ENCODE measurements at places on chromosomes 7 and 10.

DNA sequence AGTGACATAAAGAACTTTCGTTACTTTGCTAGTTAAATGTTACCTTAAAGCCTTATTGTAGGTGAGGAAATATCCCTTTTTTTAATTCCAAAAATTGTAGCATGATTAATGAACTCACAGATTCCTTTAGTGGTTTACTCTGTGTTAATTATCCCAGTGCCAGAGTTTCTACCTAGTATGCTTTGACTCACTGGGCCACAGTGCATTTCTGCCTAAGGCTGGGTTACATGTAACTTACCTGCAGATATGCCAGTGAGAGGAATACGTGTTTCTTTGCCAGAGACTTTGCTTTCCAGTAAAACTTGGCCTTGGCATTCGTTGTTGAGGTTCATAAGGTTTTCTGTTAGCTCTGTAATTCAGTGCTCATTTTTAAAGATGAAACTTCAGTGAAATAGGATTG, 380.8 kb upstream of the LRGUK start:
- DNase-seq = no peak

GRCh38 chr7:100602889-100603725, 944 bp downstream of the PCOLCE start:
- DNase-seq = no peak

DNA sequence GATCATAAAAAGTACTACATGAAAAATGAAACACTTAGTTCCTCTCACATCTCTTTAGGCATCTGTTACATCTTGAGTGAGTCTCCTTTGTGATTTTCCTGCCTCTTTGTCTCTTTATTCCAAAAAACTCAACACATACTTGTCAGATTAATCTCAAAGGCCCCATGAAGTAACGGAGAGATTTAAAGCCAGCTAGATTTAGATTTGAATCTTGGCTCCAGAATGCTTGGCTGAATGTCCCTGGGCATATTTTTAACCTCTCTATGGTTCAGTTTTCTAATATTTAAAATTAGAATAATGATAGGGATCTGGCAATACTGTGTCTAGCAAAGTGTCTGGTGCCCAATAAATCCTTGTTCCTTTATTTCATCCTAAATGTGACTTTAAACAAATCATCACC, 140.0 kb downstream of the DGKB start:
- no peak for DNase-seq

DNA sequence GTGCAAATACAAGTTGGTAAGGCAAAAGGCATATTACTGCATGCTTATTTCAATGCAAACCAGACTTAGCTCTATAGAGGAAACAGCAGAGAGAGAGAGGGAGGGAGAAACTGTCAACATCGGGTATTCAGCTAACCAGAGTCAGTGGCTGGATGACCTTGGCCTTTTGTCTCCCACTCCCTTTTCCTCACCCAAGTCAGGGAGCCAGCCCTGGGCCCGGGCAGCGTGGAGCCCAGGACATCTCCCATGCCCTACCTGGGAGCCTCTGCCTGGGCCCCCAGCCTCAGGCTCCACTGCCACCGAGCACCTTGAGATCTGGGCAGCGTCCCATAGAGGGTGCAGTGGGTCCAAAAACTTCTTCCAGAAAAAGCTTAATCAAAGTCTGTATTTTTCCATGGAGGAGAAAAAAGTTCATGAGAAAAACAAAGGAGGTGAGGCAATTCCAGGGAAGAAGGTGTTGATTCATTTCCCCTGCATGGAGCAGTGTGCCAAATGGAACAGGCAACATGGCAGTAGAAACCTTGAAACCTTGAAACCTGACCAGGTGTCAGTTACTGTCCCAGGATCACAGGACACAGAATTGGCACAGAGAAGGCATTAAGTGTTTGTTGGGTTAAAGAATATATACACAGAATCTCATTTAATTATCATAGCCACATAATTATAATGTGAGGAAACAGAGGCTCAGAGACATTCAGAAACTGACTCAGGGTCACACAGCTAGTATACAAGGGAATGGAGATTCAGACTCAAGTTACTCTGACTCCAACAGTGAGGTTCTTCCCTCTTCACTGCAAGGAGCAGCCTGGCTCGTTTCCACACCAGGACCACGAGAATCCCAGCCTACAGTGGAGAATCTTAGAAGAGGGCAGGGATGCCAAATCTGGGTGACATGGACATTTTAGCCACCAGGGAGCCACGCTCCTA, 5.8 kb upstream of the NCOA4 start:
- DNase-seq = no peak

DNA sequence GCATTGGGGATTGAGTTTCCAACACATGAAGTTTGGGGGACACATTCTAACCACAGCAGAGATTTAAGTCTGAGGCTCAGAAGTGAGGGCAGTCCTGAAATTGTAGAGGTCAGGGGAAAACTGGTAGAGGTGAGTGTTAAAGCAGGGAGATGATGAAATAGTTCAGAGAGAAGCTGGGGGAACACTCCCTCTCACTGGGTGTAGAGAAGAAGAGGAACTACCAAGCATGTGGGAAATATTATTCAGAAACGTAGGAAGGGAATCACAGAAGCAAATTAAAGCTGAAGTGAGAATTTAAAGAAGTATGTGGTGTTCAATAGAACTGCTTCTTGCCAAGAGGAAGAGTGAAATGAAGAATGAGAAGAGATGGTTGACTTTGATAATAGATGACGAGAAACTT, 121.5 kb upstream of the FAM3C start:
- DNase-seq = no peak

DNA sequence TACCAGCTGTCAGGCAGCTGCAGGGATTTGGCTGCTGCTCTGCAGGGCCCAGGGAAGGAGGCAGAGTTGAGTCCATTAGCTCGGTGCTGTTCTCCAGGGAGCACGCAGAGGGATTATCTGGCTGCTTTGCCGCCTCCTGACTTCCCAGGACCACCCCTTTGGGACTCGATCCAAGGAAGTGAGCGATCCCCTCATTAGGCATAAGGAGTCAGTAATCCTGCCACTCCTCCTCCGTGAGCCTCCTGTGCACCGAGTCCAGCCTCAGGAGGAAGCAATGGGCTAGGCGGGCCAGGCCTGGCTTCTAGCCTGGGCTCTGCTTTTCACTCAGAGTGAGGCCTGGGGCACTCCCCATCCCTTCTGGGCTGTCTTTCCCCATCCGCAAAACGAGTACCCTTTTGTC, 417.9 kb downstream of the RPS24 start:
- DNase-seq = no peak
